ENCODE measurements at places on chromosomes 12 and 14. TPM values are rescaled to one million over a fixed set of nuclear protein-coding genes. Genes with fewer than 3 reads are reported as not detected.

GRCh38 chr14:34450542-34450915, 11.5 kb downstream of the SPTSSA start:
- DNase-seq = peak; percentile 79

DNA sequence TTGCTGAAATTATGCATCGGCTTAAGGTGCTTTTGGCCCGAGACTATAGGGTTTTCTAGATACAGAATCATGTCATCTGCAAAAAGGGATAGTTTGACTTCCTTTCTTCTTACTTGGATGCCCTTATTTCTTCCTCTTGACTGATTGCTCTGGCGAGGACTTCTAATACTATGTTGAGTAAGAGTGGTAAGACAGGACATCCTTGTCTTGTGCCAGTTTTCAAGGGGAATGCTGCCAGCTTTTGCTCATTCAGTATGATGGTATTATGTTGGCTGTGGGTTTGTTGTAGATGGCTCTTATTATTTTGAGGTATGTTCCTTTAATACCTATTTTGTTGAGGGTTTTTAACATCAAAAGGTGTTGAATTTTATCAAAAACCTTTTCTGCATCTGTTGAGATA, 8.3 kb downstream of the BMAL2 start:
- peak; percentile 68 for DNase-seq

SOAT2 gene
- total RNA-seq = 0.07 TPM

MLXIP gene
- total RNA-seq = 21.8 TPM

Measured in PC-3 (cell line).